ENCODE measurements at places on chromosomes 12 and 14.
A peak's percentile ranks its signal among the peaks of the same experiment; 100 is the strongest.

DNA sequence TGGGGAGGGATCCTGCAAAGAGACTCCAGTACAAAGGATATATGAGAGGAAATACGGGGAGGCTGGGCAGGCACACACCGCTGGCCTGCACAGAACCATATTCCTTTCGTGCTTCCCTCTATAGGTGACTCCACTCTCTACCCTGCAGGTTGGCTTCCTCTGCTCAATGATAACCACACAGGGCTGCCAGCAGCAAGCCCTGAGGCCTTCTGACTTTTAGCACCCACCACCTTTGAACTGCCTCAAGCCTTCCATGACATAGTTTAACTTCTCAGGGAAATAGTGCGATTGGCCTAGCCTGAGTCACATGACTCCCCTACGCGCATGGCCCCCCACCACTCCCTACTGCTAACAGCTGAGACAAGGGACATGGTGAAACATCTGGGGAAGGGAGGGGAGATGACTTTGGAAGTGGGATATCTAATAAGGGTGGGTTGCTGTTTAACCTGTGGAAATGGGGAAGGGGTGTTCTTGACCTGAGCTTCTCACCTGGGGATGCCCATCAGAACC is 3.0 kb upstream of the FOXN3 start:
- DNase-seq: no peak

DNA sequence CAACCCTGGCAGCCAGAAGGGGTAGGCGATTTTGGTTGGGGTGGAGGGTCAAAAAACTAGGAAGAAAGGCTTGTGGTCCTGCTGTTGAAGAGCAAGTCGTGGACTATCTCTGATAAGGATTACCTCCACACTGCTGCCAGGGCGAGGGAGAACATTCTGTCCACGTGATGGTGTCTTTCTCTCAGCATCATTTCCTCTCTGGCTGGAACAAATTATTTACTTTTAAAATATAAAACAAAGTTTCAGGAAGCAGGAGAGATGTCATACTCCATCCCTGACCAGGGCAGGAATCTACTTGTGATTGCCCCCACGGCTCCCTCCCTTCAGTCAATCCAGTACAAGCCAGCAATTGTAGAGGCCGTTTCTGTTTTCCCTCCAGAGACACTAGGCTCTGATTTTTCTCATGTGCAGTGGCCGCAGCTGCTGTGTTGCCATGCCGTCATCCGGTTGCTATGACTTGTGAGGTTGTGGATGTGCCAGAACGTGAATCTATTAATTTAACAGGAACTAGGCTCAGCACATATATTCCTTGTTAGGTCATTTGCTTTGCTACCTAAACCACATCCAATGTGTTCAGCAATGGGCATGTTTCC is 61.5 kb upstream of the PTGR2 start:
- no peak for DNase-seq

- no peak for DNase-seq
These were observed 56.6 kb downstream of the TTC9 start for GRCh38 chr14:70698288-70698687.

GRCh38 chr14:68513137-68513536 is 279.7 kb downstream of the ZFP36L1 start:
- no peak for DNase-seq

GRCh38 chr12:89439941-89440340 is 84.7 kb downstream of the GALNT4 start:
- no peak for DNase-seq

GRCh38 chr14:105055736-105056302 is 9.4 kb downstream of the GPR132 start:
- DNase-seq: no peak

DNA sequence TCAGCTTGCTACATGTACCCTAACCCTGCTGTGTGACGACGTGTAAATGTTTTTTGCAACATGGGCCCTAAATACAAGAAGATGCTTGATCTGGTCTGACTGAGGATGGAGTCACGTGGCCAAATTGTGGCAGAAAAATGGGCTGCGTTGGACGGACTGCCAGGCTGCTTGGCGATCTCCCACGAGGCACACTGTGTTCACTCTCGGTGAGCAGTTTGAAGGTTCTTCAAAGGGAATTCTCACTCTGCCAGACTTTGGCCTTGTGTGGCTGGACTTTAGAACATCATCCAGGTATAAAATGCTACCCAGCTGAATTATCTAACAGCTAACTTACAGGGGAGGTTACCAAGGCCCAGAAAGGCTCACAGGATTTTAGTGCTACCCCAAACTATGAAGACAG is 85.1 kb downstream of the KDM2B start:
- no peak for DNase-seq

DNA sequence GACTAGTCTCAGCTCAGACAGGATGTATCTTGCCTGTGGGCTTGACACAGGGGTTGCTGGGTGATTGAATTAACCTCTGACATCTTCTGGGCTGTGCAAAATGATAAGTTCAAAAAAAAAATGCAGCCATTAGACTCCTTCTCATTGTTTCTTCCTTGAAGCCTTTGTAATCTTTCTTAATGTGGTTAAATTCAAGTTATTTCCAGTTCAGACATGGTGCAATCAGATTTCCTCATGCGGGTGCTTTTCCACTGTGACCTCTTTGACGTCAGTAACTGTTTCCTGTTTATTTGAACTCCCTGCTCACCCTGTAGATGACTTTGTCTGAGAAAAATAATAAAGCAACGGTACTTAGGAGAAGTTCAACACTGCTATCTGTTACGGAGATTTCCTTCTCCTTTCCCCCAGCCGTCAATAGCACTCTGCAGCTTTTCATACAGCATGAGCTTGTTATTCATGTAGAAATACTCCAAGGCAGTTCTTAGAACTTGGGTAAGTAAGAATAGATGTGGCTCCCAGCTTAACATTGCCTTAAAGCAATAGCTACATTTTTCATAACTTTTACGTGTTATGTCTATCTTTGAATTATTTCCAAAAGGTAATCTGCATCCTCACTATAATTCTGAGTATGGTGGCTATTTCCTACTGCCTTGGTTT is 155.5 kb downstream of the PRKCH start:
- peak; percentile 95 for DNase-seq

GRCh38 chr12:62379026-62379722 is 87.5 kb upstream of the MON2 start:
- no peak for DNase-seq

GRCh38 chr12:47408171-47408871 is 297.5 kb downstream of the RPAP3 start:
- DNase-seq: peak; percentile 32

GRCh38 chr14:61403411-61403810 is 82.0 kb downstream of the PRKCH start:
- DNase-seq: peak; percentile 70

DNA sequence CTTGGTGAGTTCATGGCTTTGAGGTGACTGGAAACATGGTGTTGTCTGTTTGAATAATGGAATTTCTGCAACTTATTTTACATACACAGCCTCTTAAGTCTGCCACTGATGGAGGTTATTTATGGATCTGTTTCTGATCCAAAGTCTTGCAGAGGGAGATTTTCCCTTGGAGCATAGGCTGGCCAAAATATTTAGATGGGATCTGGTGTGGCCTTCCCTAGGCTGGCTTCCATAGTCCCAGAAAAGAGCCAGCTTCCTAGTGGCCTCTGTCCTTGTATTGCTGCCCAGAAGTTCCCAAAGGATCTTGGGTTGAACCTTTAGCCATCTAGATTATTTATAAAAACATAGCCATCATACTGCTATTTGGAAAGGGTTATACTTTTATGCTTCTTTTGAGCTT is 491.1 kb upstream of the RGS6 start:
- no peak for DNase-seq

- no peak for DNase-seq
These were observed 14.4 kb downstream of the NEUROD4 start for GRCh38 chr12:55034218-55034617.

DNA sequence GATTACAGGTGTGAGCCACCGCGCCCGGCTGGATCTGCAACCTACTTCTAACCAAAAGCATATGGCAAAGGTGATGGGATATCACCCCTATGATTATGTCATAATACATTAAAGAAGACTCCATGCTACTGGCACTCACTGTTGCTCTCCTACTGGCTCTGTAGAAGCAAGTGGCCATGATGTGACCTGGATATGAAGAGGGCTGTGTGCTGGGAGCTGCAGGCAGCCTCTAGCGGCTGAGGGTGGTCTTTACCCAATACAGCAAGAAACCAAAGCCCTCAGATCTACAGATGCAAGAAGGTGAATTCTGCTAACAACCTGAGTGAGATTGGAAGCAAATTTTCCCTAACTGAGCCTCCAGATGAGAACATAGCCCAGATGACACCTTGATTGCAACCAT is 34.2 kb upstream of the TRIM9 start:
- DNase-seq: no peak

DNA sequence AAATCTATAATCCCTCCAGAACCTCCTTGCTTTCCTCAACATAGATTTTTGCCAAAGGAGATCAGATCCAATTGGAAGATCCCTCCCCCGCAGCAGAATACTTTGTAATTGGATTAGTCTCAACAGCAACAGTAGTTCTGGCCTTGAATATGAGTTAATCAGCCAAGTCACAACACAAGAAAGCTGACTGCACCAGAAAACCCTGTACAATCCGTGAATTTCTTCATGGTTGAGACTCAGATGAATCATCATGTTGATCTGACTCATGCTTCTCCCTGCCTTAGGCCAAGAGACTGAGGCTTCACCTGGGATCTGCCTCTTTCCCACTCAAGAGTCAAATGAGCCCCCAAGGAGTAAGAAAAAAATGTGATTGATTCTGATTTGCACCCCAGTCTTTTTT is 3.0 kb upstream of the METTL17 start:
- no peak for DNase-seq

DNA sequence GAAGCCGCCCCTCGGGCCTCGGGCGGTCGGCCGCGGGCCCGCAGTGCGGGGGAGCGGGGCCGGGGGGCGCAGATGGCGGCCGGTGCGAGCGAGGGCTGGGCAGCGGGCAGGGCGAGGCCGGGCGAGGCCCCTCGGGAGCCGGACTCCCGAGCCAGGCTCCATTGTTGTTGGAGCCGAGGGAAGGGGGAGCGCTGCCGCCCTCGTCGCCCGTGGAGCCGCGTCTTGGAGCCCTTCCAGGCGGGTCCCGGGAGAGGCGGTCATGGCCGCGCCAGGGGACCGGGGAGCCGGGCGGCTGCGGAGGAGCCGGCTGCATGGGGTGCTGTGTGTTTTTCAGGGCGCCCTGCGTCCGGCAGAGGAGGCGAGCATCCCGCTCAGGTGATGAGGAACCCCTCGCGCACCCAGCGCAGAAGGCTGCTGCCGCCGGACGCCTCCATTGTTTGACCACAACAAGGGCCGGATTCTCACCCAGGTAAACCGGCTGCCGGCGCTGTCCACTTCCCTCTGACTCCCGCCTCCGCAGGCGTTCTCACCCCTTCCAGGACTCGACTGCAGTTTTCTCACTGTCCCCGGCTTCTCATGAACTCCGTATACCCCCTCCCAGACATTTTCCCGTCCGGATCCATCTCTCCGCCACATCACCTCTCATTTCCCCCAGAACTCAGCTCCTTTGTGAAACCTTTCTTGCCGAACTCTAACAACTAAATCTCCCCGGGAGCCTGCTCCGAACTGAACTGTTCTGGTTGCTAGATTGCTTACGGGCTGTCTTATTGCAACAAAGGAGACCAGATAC is 732 bp downstream of the ZNF664 start:
- DNase-seq: no peak

DNA sequence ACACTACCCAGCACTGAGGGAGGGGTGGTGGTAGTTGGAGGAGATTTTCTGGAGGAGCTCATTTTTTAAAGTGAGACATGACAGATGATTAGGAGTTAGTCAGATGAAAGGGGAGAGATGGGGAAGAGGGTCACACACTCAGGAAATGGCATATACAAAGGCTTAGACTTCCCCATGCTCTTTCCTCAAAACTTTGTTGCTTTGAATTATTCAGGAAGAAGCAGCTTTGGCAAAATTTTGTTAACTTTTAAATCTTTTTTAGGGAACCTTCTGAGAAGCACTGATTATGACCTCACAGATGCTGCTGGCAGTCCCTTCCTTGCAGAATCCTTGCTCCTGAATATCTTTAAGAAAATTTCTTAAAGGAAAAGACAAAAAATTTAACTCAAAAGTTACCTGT is 19.8 kb downstream of the ALDH6A1 start:
- no peak for DNase-seq

DNA sequence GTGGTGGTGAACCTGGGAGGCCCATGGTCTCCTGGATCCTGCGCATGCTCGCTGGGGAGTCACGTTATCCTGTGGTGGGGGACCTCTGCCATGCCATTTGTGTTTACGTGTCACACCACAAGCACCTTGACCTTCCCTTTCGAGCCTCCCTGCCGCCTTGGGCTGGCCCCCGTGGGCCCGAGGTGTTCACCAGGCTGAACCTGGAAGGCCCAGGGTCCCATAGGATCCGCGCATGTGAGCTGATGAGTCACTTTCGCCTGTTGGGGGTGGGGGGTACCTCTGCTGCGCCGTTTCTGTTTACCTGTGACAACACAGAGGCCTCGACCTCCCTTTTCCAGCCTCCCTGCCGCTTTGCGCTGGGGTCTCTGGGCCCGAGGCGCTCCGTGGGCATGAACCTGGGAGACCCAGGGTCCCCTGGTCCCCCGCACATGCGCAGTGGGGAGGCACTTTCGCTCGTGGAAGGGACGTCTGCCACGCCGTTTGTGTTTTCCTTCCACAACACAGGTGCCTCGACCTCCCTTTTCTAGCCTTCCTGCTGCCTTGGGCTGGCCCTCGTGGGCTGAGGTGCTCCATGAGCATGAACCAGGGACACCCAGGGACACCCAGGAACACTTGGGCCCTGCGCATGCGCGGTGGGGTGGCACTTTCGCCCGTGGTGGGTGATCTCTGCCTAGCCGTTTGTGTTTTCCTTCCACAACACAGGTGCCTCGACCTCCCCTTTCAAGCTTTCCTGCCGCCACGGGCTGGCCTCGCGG is 334.1 kb downstream of the ALG10 start:
- no peak for DNase-seq

DNA sequence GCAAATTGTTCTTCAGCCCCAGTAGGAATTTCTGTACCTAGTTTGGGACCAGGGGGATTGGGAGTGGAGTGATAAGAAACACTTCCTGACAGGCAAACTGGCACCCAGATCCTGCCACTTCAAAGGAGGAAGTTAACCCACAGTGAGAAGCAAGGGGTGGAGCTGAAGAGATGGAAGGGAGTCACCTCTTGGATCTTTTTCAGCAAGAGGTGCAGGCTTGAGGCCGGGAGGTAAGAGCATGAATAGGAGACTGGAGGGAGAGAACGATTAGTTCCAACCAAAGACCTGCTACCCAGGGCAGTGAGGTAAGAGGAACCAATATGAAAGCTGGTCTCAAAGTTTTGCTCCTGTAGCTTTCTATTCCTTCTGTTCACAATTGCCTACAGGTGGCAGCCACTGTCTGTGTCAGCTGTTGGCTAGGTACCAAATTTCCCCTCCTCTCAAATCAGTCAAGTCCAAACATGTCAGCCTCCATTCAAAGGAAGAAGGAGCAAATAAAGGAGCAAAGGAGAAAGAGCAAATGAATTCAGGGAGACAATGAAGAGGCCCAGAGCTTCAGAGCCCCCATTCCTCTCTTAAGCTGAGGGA is 14.9 kb upstream of the TAC3 start:
- peak; percentile 87 for DNase-seq

- DNase-seq: no peak
These were observed 206.0 kb upstream of the MYL2 start for GRCh38 chr12:111126331-111126730.

GRCh38 chr14:22383515-22384166 is 205.4 kb downstream of the DAD1 start:
- no peak for DNase-seq

GRCh38 chr12:27161458-27162228 is 79.3 kb upstream of the C12orf71 start:
- no peak for DNase-seq

- DNase-seq: no peak
These were observed 126.1 kb upstream of the ARHGAP5 start for GRCh38 chr14:31950764-31951637.

Data from Jurkat, Clone E6-1 (cell line).